CD4-positive, alpha-beta T cell treated with Interleukin-6 at 100 ng/mL for 8 hours (primary cell): ENCODE measurements at places on chromosomes 3 and 15.

DNA sequence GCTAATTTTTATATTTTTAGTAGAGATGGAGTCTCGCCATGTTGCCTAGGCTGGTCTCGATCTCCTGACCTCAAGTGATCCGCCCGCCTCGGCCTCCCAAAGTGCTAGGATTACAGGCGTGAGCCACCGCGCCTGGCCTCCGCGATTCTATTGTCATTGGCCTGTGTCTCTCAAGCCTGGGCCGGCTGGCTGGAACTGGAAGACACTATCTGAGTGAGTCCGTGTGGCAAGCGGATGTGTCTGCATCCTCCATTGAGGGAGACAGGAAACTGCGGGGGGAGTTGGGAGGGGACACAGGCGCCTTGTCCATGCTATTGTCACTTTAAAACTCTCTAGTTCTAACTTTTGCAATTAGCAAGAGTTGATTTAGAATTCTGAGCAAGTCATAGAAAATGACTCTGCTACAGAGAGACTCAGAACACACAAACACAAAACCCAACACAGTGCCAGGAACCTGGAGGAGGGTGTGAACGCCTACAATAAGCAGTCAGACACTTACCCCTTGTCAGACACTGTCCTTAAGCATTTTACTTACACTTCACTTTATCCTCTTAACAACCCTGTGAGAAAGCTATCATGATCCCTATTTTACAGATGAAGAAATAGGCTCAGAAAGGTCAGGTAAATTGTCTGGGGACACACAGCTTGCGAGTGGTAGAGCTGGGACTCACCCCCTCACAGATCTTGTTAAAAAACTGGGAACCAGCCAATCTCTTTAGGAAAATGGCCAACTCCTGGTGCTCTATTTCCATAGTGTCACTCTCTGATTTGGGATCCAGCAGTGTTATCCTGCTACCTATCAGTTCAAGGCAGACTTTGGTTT, 38.7 kb downstream of the ANP32A start:
- DNase-seq: no peak

DNA sequence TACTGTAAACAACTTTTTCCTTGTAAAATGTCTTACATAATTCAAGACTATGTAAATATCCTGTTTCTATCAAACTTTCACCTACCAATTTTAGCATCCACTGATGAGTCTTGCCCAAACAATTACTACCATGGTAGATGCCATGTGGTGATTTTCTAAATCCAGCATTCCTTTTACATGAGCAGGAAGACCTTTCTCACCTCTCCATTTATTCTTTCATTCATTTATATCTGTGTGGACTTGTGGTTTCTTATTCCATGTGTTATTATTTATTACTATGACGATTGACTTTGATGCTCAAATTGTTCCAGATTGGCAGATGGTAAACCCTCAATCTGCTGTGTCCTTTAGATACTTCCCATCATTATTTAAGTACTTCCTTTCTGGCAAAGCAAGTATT, 62.4 kb downstream of the IFT57 start:
- DNase-seq: no peak

DNA sequence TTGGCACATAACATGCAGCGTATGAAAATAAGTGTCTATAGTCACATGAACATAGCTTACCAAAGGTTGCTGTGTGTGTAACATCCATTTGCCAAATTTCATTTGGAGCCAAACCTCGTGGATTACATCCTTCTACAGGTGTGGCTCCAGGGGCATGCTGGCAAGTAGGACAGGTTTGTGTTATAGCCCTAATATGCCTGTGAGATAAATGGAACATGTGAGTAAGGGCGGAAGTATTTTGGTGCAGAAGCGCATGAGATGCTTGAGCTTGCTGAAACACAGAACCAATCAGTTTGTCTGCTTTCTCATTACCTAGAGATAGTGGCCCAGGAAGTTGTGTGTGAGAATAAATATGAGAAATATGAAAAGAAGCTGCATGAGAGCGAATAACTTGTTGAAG, 21.8 kb upstream of the XCR1 start:
- no peak for DNase-seq

- no peak for DNase-seq
Measured at GRCh38 chr3:128091586-128091985, 32.0 kb downstream of the RUVBL1 start.

DNA sequence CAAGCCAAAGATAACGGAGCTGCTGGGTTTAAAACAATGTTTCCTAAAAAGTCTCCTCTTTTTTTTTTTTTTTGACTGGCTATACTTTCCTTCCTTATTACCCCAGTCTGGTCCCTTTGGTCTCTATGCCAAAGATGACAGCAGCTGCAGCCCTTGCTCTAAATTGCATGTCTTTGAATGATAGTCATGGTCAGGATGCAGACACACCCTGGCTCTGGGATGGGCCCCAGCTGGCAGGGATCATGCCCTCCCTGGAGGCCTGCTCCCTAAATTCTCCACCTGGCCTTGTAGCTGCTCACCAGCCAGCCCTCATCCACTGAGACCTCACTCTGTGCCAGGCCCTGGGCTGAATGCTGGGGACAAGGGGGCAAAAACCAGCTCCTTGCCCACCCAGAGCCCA, 95.8 kb downstream of the MESD start:
- no peak for DNase-seq

- no peak for DNase-seq
Measured at GRCh38 chr3:126212620-126213378, 32.4 kb upstream of the ALDH1L1 start.

DNA sequence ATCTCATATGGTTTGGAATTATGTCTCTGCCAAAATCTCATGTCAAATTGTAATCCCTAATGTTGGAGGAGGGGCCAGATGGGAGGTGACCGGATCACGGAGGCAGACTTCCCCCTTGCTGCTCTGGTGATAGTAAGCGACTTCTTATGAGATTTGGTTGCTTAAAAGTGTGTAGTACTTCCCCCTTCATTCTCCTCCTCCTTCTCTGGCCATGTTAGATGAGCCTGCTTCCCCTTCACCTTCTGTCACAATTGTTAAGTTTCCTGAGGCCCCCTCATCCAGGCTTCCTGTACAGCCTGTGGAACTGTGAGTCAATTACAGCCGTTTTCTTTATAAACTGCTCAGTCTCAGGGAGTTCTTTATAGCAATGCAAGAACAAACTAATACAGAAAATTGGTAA, 51.1 kb downstream of the NEDD4 start:
- no peak for DNase-seq

GRCh38 chr3:45154641-45155147, 8.5 kb upstream of the CDCP1 start:
- no peak for DNase-seq

- DNase-seq: no peak
Measured at GRCh38 chr3:61882253-61882652, 320.9 kb downstream of the PTPRG start.

- DNase-seq: no peak
Measured at GRCh38 chr3:170346481-170347392, 10.8 kb upstream of the SKIL start.

DNA sequence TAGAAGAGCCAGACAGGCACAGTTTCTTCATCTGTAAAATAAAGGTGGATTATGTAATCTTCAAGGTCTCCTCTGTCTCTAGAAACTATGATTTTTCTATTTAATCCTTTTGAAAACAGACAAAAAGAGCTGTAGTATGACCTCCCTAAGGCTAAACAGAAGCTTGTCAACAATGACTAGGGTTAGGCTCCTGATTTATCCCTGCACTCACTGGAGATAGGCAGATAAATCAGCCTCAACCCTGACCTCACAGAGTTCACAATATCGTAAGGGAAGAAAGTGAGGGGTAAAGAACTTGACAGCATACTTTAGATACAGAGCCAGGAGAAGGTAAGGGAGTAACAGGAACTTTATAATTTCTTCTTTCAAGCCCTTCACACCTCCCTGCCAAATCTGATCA, 124.8 kb downstream of the TMCC1 start:
- no peak for DNase-seq

DNA sequence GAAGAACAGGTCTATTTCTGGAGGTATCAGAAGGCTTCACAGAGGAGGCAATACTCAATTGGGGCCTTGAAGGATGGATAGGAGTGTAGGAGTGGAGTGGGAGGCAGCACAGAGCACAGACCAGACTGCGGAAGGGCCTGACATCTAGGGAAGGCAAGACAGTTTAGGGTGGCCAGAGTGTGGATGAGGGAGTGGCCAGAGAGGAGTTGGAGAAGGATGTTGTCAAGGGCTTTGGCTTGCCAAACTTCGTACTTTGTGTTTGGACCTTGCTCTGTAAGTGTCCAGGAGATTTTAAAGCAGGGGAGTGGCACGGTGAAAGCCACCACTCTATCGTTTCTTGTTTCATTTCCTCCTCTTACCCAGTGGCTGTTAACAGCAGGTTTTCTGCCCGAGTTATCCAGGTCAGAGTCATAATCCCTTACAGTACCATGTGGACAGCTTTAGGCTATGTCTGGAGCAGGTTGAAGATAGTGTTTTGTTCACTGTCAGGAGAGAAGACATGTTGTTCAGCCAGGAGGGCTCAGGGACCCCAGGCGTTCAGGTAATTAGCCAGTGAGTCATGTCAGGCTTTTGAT, 12.3 kb downstream of the SMAD3 start:
- no peak for DNase-seq

GRCh38 chr3:34669490-34669889, 871.1 kb downstream of the PDCD6IP start:
- DNase-seq: no peak

DNA sequence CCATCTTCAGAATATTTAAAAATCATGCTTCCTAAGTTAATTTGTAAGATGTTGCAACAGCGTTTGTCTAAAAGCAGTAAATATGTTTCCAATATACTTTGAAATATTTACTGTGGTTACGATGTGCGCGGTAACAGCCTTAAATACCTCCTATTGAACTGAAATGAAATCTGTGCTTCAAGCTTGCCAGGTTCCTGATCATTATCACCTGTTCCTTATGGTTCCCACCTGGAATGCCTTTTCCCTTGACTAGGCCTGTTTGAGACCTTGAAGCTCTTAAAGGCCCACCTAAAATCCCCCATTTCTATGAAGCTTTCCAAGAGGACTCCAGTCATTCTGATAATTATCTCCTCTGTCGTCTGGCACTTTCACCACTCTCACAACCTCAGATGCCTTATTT, 146.7 kb downstream of the NAALADL2 start:
- DNase-seq: no peak

- DNase-seq: no peak
Measured at GRCh38 chr3:11394392-11394791, 122.2 kb downstream of the ATG7 start.

DNA sequence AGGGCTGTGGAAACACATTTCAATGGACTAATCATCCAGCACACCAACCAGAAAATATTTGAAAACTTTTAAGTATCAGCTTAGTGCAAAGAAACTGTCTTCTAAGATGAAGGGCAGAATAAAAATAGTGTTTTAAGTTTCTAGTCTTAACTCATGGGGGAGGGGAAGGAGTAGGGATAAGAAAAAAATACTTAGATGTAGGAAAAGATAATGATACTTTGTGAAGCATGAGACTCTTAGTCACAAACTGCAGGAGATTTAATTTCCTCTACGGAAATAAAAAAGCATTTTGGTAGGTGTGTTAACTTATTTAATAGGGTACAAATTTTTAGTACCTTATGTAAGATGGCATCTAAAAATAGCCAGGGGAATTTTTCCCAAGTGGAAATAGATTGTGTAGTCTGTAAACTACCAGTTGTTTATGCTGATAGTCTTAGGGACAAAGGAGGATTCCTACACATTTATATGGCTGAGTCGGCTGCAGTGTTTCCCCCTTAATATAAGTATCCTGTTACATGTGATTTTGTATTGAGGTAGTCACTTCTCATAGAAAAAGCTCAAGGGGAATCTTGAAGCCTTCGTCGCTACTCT, 78.2 kb upstream of the GBE1 start:
- DNase-seq: no peak

DNA sequence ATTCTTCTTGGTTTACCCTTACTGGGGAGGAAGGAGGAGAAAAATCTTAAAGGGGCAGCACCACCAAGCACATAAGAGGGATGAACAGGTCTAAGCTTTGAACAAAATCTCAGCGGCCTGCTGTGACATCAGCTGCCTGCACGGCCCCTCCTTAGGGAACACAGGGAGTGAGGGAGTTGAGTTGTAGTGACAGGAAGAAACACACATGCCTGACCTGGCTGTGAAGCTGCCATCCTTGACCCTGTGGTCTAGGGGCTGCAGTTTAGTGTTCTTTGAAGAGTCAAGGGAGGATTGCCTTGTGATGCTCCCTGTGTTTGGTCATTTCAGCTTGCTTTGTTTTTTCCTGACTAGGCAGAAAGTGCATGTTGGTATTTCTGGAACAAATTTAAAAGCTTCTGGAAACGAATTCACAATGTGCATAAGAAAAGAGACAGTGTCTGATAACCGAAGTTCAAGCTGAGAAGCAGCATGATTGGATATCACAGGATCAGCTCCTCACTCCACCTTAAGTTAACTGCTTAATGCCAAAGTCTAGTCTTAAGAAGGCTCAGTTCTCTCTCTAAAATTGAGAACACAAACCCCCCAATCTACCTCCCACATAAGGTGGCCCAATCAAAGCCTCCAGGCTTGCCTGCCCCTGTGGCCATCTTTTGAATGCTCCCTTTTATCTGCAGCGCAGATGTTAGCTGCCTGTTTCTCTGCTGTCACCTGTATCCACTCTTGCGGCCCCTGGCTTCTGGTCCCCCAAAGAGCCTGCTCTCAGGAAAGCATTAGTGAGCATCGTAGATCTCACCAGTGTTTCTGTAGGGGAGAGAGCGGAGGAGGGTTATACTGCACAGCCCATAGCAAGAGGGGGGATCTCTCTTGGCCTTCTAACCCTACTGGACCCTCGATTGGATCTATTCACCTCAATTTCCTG, 82.2 kb downstream of the SCN11A start:
- no peak for DNase-seq
